MCF 10A (cell line): ENCODE measurements at places on chromosomes 5 and 9. TPM values are rescaled to one million over a fixed set of nuclear protein-coding genes. Genes with fewer than 3 reads are reported as not detected.
A peak's percentile ranks its signal among the peaks of the same experiment; 100 is the strongest.

- DNase-seq: peak; percentile 89
Measured at GRCh38 chr5:112338681-112339337, 80.3 kb downstream of the EPB41L4A start.

PCDHGA8 gene
- total RNA-seq: 0.28 and 0.56 TPM in 2 replicates

DNA sequence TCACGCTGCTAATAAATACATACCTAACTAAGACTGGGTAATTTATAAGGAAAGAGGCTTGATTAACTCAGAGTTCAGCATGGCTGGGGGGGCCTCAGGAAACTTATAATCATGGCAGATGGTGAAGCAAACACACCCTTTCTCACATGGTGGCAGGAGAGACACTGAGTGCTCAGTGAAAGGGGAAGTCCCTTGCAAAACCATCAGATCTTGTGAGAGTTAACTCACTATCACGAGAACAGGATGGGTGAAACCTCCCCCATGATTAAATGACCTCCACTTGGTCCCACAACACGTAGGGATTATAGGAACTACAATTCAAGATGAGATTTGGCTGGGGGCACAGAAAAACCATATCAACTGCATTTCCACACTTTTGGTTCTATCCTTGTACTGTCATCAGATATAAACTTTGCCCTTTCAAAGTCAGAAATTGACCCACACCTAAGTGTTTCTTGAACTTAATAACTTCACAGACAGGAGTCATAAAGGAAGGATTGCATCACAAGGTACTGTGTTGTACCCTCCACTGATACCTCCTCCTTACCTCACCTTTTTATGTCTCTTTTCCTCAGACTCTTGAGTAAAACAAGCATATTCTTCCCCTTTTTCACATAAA is 319.1 kb upstream of the PIK3R1 start:
- peak; percentile 27 for DNase-seq

FOXD4L3 gene
- 0.96 TPM in 1 of 2 replicates, not detected in the other for total RNA-seq

GRCh38 chr5:132470596-132470995 is 20.0 kb downstream of the IRF1 start:
- DNase-seq: no peak

DNA sequence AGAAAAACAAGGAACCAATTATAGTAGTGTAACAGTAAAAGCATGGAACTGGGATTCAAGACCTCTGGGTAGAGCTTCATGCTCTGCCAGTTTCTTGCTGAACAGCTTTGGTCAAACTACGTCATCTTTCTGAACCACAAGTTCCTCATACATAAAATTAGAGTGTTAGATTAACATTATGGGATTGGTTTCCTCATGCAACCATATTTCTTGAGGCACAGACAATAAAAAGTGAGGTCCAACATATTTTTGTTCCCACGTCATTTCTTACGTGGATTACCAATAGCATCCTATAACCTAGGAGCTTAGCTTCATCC is 354.8 kb downstream of the TMEM232 start:
- DNase-seq: no peak

PHF24 gene
- not detected in 2 replicates for total RNA-seq

- peak; percentile 90 for DNase-seq
Measured at GRCh38 chr9:70420441-70421271, 6.2 kb upstream of the KLF9 start.

GRCh38 chr5:35698047-35698808 is 80.6 kb downstream of the SPEF2 start:
- DNase-seq: no peak

DNA sequence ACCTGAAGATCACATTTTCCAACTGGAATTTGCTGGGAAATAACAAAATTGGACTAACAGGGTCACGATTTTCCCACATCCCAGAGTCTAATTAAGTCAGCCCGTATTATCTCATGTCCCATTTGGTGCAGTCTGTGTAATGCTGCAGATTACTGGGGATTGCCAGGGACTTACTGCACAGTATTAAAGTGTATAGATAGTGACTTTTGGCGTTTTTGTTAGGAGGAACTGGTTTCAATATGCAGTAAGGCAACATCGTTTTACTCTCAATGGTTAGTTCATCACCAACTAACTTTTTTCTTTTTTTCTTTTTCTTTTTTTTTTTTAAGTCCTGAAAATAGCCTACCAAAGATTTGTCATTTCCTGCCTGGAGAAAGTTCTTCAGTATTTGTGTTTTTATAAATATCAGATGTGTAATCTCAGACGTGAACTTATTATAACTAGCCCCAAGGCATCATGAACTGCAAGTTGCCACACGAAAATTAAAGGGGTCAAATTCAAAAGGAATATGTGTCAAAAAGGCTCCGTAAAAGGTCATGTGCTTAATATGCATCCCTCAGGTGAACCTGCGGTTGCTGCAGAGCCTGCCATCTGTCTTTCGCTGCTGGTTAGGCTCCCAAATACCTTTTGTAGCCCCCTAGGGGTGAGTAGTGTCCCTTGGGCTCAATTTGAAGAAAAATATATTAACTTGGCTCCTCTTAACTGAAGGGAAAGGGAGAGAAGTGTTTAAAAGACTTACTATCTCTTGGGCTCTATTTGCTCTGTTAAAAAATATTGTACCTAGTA is 176.7 kb upstream of the ADAMTSL1 start:
- DNase-seq: peak; percentile 45

BAAT gene
- 0.14 and 0.15 TPM in 2 replicates for total RNA-seq

DNA sequence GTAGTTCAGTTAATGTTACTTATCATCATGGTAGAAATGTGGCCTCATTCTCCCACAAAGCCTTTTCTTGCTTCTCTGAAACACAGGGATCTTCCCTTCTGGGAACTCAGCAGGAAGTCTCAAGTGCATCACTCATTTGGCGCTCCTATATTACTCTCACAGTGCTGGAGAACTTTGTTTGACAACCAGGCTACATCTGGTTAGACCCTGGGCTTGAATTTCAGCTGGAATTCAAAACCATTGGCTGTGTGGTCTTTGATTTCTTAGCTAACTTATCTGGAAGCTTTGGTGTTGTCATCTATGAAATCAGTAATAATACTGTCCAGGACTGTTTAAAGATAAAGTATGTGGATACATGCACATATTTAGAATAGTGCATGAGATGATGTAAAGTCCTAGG is 1777.1 kb downstream of the MAT2B start:
- no peak for DNase-seq

DNA sequence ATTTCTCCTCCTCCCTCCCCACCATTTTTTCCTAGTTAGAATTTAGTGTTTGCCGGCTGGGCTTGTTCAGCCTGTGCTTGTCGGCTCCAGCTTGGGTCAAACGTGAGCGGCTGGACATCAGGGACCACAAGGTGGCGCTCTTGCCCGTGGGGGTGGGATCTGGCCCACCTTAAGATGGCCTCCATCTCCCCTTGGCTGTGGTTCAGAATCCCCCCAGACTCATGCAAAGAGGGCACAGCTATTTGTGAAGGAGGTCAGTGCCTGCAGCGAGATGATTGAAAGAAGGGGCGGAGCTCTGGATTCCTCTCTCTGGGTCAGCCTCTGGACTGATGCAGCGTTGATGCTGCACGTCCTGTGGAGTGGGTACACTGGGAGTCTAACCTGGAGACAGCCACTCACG is 283.3 kb upstream of the TUT7 start:
- peak; percentile 26 for DNase-seq

- DNase-seq: no peak
Measured at GRCh38 chr9:85377731-85378289, 363.9 kb downstream of the AGTPBP1 start.

DNA sequence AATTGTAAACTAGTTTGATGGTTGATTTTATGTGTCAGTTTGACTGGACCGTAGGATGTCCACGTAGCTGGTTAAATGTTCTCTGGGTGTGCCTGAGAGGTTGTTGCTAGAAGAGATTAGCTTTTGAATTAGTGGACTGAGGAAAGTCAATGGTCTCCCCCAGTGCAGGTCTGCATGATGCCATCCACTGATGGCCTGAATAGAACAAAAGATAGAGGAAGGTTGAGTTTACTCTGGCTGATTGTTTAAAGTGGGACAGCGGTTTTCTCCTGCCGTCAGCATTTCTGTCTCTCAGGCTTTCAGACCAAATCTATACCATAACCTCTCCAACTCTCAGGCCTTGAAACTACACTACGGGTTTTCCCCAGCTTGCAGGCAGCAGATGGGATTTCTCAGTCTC is 899.2 kb upstream of the WWC1 start:
- no peak for DNase-seq

DNA sequence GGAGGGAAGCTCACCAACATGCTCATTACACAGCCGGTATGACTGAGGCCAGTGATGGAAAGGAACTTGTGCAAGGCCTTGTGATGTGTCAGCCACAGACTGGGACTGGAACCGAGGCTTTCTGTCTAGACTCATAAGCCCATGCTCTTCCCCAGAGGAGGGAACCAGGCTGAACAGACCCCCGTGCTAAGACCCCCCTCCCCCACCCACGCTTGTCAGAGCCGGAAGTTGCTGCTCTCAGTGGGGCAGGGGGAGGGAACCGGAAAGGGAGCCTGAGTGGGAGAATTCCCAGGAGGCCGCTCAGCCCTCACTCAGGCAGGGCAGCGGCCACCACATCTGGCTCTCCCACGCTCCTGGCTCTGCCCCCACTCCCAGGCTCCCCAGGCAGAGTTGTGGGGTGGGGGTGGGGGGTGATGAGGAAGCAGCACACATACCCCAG is 4.1 kb upstream of the PDGFRB start:
- no peak for DNase-seq

PCDHA5 gene
- total RNA-seq: 0.12 and 0.22 TPM in 2 replicates

IFNE gene
- 2.1 and 2.4 TPM in 2 replicates for total RNA-seq

DNA sequence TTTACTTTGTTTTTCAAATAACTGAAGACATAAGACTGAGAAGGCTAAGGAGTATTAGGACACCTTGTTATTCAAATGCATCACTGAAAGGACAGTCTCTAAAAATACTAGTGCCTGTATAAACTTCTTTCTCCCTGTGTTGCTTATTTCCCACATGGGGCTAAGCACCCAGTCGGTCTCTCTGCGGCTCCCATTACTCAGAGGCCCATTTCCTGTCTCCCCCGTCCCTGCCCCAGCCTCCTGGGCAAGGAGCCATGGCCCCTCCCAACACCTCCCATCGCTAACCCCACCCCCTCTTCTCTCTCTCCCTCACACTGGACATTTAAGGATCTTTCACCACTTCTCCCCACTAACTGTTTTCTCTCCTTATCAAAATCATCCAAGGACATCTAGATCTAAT is 81.9 kb downstream of the EBF1 start:
- peak; percentile 95 for DNase-seq

OLFML2A gene
- total RNA-seq: 0.21 and 0.25 TPM in 2 replicates

TMOD1 gene
- total RNA-seq: 0.26 TPM in 1 of 2 replicates, not detected in the other

DNA sequence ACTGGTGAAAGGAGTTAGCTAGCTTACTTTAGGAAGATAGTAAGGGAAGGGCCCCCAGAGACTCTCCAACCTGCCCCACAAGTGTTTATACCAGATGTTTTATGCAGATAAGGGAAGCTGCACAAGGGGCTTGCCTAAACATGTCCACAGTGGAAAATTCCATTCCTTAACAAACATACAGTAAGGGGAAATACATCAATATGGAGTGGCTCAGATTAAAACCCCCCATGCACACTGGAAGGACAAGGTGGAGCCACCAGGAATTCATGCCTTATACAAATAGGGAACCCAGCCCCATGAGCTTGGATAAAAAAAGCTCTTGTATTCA is 106.3 kb upstream of the GPBP1 start:
- no peak for DNase-seq

DNA sequence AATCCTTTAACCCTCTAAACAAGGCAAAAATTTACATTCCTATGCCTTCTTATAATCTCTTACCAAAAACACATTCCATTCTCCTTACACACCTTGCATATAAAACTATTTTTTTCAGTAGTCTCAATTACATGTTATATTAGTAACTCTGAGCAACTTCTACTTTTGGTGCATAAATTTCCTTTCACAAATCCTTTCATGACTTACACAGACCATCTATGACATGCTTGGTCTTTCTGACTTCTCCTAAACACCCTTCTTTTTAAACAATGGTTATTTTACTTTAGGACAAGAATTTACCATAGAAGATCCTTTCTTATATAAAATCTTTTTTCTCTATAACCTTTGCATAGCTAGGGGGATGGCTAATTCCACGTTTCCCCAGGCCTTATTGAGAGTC is 208.0 kb upstream of the ARRDC3 start:
- peak; percentile 38 for DNase-seq

GRCh38 chr9:15142878-15143534 is 164.0 kb downstream of the TTC39B start:
- DNase-seq: peak; percentile 59

- no peak for DNase-seq
Measured at GRCh38 chr9:121268598-121268850, 562 bp downstream of the GSN start.

RELL2 gene
- total RNA-seq: 12.5 and 13.3 TPM in 2 replicates

DNA sequence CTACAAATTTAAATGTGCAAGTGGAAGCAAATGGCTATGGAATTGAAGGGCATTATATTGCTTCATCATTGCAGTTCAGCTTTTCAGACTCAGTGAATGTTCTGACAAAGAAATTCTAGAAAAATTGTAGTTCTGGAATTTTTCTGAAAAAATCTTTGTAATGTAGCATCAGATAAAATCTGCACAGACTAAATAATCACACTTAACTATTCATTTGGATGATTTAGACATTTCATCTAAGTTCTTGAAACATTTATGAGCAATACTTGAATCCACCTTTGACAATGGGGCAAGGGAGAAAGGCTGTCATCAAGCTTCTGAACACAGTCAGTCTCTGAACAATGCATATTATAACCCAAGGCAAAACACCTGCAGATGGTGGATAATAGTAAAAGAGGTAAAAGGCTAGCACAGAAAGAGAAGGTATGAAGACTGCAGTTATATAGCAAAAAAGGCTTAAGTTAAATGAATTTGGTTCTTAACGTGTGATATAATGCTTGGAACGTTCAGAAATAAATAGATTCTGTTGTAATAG is 1352.0 kb upstream of the NUDT12 start:
- no peak for DNase-seq

DNA sequence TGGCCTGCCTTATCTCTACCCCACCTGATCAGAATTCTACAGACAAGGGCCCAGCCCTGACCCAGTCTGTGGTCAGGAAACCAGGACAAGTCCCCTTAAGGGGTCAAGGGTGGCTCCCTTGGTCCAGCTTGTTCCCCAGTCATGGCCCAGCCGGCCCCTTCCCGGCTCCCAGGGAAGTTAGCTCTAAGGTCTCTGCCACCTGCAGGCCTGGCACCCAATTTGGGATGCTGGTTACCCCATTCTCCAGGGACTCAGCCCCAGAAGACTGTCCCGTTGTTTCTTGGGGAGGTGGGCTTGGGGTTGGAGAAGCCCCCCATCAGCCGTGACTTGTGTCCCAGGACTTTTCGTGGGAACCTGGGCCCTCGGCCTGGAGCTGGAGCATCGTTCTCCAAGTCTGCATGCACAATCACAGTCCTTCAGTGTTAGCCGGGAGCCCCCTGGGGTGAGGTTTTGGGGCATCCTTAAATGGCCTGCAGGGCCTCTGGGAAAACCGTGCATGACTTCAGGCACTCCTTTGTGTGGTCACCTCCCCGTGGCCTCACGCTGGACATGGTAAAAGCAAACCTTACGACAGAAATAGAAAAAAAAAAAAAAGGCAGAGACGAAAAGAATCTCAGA is 150.8 kb upstream of the PHYKPL start:
- DNase-seq: no peak

SLC6A19 gene
- total RNA-seq: not detected in 2 replicates

IL11RA gene
- 4.0 and 8.0 TPM in 2 replicates for total RNA-seq

- DNase-seq: no peak
Measured at GRCh38 chr9:28135549-28135948, 562.3 kb upstream of the C9orf72 start.
